ENCODE measurements at places on chromosomes 11 and 22.

- no peak for DNase-seq
Observed at GRCh38 chr22:44544816-44545433, 46.9 kb upstream of the RTL6 start.

- no peak for DNase-seq
Observed at GRCh38 chr11:17405232-17406005, 17.0 kb upstream of the KCNJ11 start.

DNA sequence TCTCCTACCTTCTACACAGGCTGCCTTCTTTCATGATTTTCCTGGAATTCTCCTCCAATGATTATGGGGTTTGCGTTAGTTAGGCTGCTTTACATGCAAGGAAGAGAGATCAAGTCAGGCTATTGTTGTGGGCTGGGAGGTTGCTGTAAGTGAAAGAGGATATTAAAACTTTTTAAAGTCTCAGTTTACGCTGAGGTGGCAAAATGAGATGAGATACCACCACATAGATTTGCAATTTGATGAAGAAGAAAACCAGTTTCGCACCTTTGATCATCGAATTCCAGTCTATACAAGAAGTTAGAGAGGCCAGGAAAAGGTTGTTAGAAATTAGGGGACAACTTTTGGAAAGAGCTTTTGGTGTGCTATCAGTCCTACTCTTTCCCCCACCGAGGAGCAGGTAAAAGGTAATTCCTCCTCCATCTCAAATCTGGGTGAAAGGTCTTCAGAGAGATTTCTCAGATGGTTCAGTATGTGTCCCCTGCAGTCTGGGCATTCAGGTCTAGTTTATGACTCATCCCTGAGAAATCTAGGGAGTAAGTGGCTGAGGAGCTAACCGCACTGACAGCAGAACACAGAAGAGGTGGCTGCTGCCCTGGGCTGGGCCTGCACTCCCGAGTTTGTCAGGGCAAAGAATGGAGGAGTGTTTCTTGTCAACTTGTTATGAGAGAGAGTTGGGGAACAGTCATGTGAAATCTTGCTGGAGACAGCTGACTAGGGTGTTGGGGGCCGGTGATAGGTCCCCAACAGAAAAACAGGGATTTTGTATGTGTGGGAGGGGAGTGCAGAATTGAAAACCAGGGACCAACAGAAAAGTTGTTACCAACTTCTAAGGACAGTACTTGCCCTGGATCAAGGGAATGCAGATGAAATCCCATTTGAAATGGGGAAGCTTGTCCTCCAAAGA lies 34.7 kb downstream of the CCDC83 start:
- no peak for DNase-seq

GRCh38 chr11:73931039-73931645 lies 19.7 kb upstream of the DNAJB13 start:
- no peak for DNase-seq

GRCh38 chr22:21094911-21095772 lies 49.4 kb downstream of the LRRC74B start:
- no peak for DNase-seq

- no peak for DNase-seq
Observed at GRCh38 chr11:35477901-35478300, 47.5 kb downstream of the PAMR1 start.

- DNase-seq, result no peak
Observed at GRCh38 chr22:38632528-38632927, 23.7 kb downstream of the FAM227A start.

DNA sequence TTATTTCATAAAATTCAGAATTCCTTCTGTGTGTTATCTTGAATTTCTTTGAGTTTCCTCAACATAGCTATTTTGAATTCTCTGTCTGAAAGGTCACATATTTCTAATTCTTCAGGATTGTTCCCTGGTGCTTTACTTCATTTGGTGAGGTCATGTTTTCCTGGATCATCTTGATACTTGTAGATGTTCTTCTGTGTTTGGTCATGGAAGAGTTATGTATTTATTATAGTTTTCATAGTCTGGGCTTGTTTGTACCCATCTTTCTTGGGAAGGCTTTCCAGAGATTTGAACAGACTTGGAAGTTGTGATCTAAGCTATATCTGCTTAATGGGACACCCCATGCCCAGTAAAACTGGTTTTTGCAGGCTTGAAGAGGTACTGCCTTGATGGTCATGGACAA lies 149.6 kb downstream of the METTL15 start:
- no peak for DNase-seq

- DNase-seq, result no peak
Observed at GRCh38 chr11:34824425-34824824, 91.8 kb downstream of the APIP start.

- DNase-seq, result no peak
Observed at GRCh38 chr11:32918427-32918826, 25.8 kb downstream of the QSER1 start.

DNA sequence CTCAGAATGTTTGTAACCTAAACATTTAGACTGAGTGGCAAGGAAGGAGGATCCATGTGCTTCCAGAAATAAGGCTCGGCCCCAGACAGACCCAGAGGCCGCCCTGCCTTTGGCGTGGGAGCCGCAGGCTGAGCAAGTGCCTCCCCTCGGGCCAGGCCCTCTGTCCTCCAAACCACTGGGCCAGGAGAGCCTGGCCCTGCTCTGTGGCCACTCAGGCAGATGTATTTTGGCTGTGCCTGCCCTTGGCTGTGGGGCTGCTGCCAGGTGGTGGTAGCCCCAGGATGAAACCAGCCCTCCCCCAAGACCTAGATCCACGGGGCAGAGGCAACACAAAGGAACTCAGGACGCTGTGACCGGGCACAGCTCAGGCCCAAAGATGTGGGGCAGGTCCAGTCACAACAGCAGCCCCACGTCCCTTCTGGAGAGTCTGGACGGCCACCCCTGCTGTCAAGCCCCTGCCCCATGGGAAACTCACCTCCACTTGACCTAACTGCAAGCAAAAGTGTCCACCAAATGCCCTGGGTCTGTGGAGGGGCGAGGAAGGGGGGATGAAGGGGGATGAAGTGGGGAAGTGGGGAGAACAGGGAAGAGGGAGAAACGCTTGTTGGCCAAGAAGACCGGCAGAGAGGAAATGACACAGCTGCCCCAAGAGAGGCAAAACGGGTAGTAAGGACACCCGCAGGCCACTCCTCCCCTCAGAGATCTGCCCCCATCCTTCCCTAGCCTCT lies 24.0 kb downstream of the PISD start:
- DNase-seq, result no peak

DNA sequence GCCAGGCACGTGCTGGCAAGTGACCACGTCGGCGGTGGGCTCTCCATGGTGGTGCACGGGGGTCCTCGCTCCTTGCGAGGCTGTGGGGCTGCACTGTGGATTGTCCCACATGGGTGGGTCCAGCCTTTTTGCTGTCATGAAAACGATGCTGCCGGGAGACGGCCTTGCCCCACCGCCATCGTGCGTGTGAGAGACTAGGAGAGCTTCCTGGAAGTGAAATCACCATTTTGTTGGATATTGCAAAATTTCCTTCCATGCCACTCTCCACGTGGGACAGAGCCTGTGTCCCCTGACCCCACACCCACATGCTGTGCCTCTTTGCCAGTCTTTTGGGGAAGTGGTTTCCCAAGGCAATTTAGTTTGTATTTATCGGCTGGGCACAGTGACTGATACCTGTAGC lies 18.2 kb upstream of the GRAMD4 start:
- no peak for DNase-seq

- no peak for DNase-seq
Observed at GRCh38 chr22:46025225-46025972, 48.4 kb upstream of the WNT7B start.

DNA sequence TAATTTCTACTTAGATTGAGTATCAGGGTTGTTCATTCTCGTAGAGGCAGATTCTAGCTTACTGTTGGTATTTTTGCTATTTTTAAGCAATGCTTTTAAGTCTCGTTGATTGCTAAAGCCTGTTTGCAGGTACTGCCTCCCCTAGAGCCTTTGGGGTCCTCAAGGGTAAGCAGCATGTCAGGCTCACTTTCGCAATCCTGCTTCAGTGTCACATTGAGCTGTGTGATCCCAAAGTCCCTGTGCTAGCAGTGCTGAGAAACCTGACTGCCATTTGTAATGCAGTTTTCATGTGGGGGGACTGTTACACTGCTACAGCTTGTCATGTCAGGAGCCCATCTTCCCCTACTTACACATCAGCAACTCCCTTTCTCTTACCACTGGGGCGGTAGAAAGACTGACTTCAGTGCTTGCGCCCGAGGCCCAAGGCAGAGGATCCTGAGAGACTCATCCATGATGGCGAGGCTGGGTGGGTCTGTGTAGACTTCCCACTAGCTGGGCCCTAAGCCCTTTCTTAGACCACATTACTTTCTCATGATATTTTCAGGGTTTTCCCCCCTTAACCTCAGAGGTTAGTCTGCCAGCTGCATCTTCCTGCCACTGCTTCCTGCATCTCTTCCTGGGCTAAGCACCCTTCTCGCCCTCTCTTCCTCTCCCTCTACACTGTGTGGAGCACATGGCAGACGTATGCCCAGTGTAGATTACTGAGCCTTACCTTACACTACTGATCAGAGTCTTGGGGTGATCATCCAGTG lies 40.8 kb upstream of the ST14 start:
- no peak for DNase-seq

- DNase-seq, result no peak
Observed at GRCh38 chr11:112785719-112786118, 175.5 kb upstream of the NCAM1 start.

DNA sequence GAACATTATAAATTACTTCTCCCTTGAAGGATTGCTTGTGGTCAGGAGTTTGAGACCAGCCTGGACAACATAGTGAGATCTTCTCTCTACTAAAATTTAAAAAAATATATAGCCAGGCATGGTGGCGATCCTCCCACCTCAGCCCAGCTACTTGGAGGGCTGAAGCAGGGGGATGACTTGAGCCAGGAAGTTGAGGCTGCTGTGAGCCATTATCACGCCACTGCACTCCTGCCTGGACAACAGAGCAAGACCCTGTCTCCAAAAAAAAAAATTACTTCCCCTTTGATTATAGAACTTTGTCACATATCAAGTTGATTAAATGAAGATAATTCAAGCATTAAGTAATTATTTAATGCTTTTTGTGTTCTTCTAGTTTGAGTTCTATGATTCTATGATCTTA lies 65.1 kb upstream of the PRODH start:
- DNase-seq, result no peak

- DNase-seq, result no peak
Observed at GRCh38 chr11:110858547-110858921, 146.3 kb upstream of the ARHGAP20 start.

GRCh38 chr11:119476666-119477331 lies 53.8 kb upstream of the THY1 start:
- no peak for DNase-seq

DNA sequence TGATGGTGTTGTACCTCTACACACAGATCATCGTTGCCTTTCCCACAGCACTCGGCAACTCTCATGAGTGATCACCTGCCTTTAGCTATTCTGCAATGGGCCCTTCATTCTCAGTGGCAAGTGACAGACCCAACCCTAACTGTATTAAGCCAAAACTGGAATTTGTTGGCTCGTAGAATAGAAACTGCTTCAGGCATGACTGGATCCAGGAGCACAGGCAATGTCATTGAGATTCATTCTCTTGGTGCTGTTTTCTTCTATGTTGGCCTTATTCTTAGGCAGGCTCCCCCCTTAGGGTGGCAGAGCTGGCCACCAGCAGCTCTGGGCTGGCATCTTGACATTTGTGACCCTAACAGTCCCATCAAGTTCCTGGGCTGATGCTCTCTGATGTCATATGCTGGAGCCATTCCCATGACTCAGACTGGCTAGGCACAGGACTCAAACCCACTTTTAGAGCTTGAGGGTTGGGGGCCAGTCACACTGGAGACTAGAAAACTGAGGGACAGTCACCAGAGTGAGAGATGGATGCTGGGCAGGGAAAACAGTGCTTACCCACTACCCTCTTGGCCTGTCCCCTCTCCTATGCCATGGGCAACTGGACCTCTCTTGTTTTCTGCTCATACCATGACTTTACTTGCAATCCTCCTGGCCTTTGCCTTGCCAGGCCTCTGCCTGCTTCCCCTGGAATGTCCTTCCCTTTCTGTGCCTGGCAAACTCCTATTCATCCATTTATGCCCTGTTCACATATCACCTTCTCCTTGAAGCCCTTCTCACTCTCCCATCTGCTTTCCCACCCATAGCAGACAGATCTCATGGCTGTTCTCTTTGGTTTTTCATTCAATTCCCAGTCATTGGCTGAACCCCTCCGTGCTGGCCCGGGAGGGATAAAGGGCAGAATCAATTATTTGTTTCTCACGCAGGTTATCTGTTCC lies 7.1 kb upstream of the CDC42EP2 start:
- no peak for DNase-seq

DNA sequence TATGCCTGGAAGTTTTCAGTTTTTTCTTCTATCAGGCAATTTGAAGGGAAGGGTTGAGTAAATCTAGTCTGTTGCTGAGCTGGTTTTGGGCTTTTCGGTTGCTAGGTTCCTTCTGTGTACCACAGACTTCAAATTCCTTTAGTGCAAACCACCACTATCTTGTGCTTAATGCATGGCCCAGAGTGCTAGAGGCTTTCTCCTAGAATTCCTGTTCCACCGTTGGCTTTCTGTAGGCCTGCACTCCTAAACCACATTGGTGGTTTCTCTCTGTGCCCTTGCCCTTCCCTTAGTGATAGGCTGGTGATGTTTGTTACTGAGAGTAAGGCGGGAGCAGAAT lies 47.1 kb upstream of the CTSC start:
- DNase-seq, result no peak

DNA sequence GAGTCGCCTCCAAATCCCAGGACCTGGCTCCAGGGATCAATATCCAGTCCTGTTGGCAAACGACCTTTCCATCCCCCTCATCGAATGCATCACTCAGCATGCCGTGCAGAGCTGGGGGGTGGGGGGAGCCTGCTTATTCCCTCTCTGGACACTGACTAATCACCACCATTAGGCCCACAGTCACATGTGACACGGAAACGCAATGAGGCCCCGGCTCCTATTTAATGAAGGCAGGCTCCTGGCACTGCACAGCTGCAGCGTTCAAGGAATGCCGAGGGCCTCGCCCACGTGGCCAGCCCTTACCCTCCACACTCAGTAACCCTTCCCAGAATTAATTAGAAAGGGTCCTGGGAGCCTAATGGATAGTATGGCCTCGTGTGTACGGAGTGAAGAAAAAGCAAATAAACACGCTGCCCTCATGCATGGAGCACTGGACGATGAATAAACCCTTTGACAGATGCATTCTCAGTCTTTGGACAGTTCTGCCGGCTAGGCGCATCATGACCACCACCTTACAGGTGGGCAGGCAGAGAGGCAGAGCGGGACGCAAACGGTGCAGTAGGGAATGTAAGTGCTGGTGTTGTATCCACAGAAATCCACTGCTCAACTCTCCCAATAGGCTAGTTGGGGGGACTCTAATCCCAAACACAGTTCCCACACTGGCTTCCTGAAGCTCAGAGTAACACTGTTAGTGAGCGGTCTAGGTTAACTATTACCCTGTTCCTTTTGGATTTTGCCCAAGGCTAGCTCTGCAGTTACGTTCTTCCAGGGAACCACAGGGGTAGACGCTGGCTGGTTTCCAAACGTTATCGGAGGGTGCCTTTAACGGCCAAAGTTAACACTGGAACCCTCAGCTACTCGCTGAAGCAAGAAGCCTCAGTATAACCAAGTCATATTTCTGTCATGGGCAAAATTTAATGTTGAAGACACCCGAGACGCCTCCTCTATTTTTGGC lies 490.1 kb downstream of the OPCML start:
- no peak for DNase-seq

- DNase-seq, result no peak
Observed at GRCh38 chr11:120698918-120699317, 187.4 kb downstream of the GRIK4 start.

GRCh38 chr11:11408436-11409221 lies 55.6 kb upstream of the CSNK2A3 start:
- no peak for DNase-seq

- DNase-seq, result no peak
Observed at GRCh38 chr11:19447150-19447566, 206.4 kb upstream of the E2F8 start.

All from activated T-helper 2 cell treated with anti-CD3 and anti-CD28 coated beads, Interferon-gamma antibody, Interleukin-2, Interleukin-4, amounts not matched to agents 10 μg/mL and 5 μg/mL and 100 μg/mL, durations not matched to agents 14 hours and 24 hours and 36 hours (primary cell).